DMS 273 treated with DMSO at 0.1 percent for 48 hours (cell line): ENCODE measurements at places on chromosomes 12 and 14.

DNA sequence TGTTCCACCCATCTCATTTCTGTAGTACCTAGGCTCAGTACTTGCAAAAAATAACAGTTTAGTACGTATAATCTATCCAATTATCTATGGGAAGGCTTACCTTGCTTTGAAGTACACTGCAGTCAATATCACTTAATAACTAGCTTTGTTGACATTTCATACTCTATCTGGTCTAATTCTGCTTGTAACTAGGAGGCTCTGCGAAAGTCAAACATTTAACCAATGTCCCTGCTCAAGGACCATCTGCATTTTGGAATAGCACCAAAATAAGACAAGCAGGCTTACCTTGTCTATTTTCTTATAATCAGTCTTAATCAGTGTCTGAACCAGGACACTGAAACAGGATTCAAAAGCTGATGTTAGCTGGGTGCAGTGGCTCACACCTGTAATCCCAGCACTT, 39.9 kb downstream of the SLC25A47 start:
- DNase-seq = no peak

DNA sequence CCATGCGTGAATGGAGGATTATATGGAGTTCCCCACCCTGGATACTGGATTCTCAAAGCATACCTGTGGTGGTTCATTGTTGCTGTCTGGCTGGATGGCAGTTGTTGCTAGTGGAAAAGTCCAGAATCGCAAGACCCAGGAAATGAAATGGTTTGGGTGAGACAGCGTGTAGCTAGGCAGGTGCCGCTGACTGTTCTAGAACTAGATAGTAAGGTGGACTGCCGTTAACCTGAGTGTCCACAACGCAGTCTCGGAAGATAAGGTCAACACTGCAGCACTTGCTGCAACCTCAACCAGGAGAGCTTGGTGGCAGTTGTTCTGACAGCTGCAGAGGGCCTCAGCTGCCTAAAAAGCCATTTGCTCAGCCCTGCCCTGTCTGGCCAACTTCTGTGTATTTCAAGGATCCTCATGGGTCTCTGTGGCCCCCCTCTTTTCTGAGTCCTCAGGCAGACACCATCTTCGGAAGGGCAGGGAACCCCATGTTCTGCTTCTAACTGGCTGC, 15.5 kb upstream of the IRF2BPL start:
- no peak for DNase-seq

- no peak for DNase-seq
Observed at GRCh38 chr14:69701291-69701690, 65.7 kb upstream of the SRSF5 start.

DNA sequence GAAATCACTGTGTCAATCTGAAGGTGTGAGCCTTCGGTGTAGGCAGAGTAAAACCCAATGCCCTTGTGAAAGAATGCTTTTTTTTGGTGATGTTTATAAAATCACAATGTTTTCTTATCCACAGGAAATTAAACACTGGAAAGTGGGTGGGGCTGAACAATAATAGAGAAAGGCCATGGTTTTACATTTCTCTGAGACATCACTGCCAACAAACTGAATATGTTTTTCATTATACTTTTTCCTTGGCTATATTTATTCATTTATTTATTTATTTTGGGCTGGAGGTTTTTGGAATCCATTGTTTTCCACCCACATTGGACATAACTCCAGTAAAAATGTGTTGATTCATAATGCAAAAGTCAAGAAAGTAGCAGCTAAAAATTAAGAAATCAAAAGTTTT, 16.9 kb downstream of the LRRK2 start:
- DNase-seq = no peak

DNA sequence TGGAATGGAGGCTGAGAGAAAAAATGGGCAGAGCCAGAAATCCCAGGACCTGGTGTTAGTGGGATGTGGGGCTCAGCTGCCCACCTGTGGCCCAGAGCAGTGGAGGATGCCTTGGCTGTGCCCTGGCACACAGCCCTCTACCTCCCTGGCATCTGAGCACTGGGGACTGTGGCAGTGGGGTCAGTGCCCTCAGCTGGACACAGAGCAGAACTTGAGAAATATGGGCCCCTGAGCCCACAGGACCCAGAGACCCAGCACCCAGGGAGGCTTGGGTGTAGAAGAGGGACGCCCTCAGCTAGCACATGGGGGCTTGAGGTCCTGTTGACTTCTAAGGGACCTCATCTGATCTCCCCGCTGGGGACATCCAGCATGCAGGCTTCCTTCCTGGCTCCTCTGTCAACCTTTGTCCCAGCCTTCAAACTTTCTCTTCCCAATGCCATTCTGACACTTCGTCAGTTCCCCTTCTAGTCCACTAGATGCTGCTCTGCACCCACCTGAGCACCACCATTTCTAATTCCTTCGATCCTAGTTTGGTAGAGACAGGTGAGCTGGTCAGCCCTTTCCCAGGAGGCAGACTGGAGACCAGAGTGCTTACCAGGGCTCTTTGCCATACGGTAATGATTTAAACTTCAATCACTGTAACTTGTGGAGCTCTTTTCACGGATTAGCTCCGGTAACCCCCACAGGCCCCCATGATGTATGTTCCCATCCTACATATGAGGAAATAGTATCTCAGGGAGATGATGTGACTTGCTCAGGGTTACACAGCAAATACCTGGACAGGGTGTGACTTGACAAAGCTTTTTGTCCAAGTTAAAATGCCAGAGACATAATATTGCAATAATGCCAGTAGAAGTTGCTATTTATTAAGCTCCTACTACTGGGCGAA, 143.7 kb downstream of the ASCL4 start:
- DNase-seq = peak; percentile 6

DNA sequence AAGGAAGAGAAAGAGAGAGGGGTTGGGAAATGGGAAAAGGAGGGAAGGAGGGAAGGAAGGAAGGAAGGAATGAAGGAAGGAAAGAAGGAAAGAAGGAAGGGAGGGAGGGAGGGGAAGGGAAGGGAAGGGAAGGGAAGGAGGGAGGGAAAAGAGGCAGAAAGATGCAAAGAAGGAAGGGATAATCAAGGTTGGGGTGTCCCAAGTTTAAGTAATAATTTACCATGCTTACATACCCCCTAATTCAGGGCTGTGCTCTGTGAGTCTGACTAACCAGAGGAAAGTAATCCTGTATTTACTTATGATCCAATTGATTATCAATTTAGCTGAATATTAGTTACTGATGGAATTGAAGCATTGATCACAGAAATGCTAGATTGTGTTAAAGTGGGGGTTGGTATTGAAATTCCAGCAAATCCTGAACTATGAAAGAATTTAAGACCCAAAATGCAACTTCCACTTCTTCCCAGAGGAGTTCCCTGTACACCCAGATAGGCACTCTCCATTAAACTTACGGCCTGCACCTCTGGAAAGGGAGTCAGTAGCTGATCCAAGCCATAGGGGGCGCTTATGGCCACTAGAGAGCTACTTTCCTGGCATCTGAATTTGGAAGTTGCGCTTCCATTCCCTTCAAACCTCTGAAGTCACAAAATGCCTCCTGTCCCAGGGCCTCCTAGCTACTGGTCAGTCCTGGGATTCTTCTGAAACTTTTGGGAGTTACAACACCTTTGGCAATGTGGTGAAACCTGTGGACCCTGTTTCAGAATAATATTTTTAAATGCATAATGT, 162.7 kb upstream of the PWP1 start:
- DNase-seq = no peak

DNA sequence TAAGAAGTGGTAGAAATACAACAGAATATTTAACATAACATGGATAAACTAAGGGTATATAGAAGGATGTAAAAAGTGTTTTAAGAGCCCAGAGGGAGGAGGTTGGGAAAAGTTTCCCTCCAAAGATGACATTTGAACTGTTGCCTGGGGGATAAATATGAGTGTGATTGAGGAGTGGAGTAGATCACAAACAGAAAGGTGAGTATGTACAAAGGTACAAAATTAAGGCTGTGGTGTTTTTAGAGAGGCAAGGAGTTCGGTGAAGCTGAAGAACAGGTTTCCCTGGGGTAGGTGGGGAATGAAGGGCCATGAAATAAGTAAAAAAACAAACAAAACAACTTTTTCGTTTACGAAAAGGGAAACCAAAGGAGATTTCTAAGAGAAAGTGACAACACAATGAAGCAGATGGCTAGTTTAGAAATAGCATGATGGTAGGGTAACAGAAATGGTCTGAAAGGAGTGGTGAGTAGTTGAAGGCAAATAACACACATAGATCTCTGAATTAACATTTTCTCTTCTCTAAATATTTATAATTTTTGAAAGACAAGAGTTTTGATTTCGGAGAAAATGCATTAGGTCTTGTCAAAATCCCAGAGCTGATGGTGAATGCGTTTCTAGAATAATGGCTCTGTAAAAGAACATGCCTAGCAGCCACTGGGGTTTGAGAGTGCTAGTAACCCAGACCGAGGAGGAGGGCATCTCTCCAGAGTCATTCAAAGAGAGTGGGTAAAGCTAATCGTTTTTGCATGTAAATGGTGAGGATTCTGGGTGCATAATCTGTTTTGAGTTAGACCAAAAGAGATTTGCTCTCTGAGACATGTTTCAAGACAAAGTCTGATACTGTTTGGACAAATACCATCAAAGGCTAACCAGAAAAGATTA, 240.4 kb upstream of the DCN start:
- no peak for DNase-seq

DNA sequence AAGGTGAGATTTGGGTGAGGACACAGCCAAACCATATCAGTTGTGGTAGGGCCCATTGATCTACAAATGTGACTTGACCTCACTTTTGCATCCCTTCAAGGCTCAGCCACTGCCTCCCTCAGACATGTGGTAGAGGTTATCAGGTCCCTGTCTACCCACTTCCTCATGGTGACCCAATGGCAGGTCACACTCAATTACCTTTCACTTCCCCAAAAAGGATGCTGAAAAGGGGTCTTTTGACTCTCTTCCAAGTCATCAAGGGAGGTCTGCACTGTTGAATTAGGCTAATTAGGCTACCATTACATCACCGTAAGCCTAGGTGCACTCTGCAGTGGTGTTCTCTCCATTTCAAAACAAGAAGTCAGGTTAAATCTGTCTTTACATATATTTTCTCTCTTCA, 22.6 kb upstream of the DRAM1 start:
- DNase-seq = no peak

- no peak for DNase-seq
Observed at GRCh38 chr14:99378782-99379214, 101.9 kb downstream of the SETD3 start.

DNA sequence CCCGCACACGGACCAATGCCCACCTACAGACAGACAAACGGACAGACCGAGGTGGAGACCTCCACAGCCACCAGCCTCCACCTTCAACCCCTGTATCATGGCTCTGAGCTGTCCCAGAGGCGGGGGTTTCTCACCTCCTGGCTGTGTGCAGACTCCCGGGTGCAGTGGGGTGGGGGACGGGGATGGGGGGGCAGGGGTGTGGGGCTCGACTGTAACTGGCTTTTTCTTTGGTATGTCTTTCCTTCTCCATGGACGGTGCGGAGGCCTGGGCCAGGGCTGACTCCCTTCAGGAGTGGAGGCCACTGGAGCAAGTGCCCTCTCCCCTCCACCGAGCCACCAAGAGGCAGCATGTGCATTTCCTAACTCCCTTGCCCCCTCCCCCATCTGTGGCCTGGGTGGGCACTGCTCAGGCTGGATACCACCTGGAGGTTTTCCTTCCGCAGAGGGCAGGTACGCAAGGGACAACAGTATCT, 122.6 kb downstream of the ESRRB start:
- DNase-seq = no peak

- DNase-seq = no peak
Observed at GRCh38 chr12:92030618-92031017, 115.0 kb downstream of the BTG1 start.

DNA sequence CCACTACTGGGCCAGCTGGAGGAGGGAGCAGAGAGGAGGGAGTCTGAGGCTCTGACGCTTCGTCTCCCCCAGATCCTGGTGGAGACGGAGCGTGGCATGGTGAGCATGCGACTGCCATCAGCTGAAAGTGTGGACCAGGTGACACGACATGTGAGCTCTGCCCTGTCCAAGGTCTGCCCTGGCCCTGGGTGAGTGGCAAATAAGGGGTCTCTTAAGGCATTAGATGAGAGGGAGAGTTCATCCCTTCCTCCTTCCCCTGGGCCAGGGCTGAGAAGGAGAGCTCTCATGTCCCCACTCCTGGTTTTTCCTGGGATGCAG, 2.5 kb downstream of the CARMIL3 start:
- no peak for DNase-seq

DNA sequence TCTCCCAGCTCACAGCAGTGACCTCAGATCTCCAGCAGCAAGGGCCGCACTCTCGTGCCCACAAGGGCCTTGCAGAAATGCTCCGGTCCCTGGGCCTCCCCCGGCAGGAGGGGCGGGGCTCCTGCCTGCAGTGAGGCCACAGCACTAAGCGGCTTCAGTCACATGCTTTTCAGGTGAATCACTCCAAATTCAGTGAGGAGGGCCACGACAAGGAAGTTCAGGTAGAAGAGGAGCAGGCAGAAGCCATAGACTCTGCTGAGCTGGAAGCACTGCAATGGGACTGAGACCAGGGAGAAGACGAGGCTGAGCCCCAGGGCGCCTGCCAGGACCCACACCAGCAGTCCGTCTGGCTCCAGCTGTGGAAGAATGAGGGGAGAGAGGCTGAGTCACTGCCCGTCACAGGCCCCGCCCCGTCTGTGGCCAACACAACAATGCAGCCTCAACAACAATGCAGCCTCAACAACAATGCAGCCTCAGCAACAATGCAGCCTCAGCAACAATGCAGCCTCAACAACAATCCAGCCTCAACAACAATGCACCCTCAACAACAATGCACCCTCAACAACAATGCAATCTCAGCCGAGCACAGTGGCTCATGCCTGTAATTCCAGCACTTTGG, 35.2 kb downstream of the SLC8B1 start:
- no peak for DNase-seq

GRCh38 chr12:11581179-11581755, 68.2 kb upstream of the ETV6 start:
- DNase-seq = peak; percentile 11

DNA sequence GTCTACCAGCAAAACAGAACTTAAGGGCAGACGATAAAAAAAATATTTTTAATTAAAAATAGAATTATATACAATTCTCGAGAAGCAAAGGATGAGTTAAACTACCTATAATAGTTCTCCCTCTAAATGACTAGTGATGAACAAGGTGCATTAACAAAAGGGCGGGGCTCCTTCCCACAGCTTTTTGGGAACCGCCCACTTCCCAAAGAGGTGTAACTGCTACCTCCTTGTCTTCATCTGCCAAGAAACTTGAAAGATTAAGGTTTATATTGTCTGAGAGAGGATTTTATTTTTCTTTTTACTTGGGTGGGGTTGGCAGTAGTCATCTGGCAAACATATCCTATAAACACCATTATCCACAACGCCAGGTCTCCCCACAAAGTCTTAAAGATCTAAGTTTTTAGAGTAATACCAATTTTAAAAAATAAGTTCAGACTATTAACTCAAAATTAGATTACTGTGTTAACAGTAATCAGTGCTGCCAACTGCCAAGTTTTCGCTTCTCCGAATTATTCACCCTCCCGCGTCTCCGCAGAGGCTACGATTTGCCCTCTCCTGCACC, 938 bp downstream of the RALGAPA1 start:
- DNase-seq = no peak

GRCh38 chr14:28305938-28306337, 460.6 kb upstream of the FOXG1 start:
- no peak for DNase-seq

- no peak for DNase-seq
Observed at GRCh38 chr12:56286044-56286830, 13.9 kb downstream of the CS start.

- DNase-seq = no peak
Observed at GRCh38 chr12:6923003-6923732, 4.6 kb upstream of the ATN1 start.

GRCh38 chr12:12499909-12500604, 62.6 kb downstream of the DUSP16 start:
- no peak for DNase-seq

GRCh38 chr12:68497107-68497506, 113.6 kb upstream of the RAP1B start:
- DNase-seq = no peak

- DNase-seq = no peak
Observed at GRCh38 chr14:20456971-20457370, 1.9 kb downstream of the APEX1 start.
